Caki2 (cell line): ENCODE measurements at places on chromosomes 2 and 18. TPM values are rescaled to one million over a fixed set of nuclear protein-coding genes. Genes with fewer than 3 reads are reported as not detected.

GRCh38 chr2:156719036-156719435 lies 282.9 kb downstream of the GPD2 start:
- DNase-seq: no peak

The RESP18 gene
- not detected in 2 replicates for total RNA-seq

The SULT1C2 gene
- 41.4 and 42.8 TPM in 2 replicates for total RNA-seq

The MEP1B gene
- 0.17 TPM in 1 of 2 replicates, not detected in the other for total RNA-seq

DNA sequence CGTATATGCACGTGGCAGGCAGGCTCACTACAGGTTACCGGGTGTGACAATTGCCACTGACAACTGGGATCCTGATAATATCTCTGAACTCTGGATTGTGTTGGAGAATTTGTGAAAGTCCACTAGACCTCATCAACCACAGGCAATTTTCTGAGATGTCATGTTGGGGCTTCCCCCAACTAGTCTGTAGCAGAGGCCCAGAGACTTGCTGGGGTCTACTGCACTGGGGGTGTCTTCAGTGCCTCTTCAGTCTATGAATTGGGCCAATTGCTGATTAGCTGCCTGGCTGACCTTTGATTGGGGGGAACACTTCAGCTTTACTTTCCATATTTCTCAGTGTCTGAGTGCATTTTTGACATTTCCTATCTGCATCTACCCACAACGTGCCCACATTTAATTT lies 201.5 kb downstream of the MTX2 start:
- no peak for DNase-seq

DNA sequence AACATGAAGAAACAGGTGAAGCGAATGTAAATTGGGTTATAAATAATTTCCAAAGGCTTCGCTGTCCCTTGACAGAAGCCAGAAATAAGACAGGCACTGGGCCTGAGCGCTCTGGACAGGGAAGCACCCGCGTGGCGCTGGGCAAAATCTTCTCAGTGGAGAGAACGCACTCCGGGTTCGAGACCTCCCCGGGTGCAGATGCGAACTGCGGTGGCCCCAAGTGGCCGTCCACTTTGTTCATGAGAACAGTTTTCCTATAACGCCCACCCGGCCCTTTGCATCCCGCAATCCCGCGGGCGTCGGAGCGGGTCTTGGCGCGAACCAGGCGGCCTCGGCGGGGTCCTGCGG lies 651 bp upstream of the DPYSL5 start:
- DNase-seq: no peak

DNA sequence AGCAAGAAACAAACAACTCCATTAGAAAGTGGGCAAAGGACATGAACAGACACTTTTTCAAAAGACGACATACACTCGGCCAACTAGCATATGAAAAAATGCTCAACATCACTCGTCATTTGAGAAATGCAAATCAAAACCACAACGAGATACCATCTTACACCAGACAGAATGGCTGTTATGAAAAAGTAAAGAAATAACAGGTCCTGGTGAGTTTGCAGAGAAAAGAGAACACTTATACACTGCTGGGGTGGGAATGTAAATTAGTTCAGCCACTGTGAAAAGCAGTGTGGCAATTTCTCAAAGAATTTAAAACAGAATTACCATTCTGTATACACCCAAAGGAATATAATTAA lies 130.5 kb downstream of the PLCL1 start:
- no peak for DNase-seq

The FAM228B gene
- total RNA-seq: 12.1 and 15.0 TPM in 2 replicates

The GPR45 gene
- 0.17 and 0.20 TPM in 2 replicates for total RNA-seq

- no peak for DNase-seq
These were observed 171.3 kb upstream of the ID2 start for GRCh38 chr2:8510519-8510918.
